ENCODE measurements at places on chromosomes 16 and 17.
A peak's percentile ranks its signal among the peaks of the same experiment; 100 is the strongest.

DNA sequence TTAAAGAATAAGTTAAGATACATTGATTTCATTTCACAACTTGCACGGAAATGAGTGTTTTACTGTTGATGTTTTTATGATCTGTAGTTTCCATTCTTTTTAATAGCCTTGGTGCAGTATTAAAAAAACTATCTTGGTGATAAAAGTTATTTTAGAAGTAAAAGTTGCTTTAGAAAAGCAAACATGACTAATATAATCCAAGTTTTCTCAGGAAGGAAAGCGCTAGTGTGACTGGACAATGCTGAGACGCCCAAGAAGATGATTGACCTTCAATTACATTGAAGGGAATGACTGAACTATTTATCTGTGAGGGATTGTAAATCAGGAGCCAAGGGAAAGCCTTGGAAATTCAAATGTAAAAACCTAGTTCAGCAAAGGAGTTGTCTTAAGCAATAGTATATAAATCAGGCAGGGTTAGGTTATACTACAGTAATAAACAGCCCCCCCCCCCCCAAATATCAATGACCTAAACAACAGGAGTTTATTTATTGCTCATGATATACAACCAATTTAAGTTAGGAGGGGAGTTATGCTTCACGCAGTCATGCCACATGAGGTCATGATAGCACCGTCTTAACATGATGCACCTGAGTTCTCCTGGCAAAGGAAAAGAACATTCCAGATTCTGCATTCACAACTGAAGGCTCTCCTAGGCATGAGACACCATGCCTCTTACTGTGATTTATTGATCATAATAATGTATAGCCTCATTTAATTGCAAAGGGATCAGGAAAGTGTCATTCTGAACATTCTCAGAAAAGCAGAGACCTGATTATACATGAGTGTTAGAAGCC lies 443.8 kb downstream of the CDH13 start:
- DNase-seq: no peak

- no peak for DNase-seq
Observed at GRCh38 chr16:55999683-56000082, 124.5 kb upstream of the CES5A start.

DNA sequence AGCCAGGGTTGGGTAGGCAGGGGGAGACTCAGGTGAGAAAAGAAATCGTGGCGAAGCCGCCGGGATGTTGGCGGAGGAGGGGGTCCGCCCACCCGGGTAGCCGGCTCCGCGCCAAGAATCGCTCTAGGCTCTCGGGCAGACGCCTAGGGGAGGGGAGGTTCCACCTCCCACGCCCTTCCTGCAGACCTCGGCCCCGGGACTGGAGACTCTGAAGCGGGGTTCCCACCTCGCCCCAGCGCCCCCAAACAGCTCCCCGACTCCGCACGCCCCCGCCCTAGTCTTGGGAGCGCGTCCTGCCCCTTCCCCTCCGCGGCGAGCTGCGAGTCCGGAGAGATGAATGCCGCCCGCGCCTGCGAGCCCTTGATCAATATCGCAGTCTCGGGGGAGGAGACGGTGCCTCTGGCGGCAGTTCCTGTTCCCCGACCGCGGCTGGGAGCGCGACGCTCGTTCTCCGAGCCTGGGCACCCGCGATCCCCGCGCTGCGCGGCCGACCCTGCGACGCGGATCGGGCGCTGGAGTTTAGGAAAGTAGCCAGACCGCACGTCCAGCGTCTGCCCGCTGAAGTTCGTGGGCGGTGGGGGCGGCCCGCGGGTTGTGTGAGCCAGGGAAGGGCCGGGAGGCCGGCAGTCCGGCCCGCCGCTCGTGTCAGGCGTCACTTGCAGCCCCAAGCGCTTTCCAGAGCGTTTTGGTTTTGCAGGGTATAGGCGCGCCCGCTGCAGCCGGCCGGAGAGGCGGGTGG lies 790 bp downstream of the CRHR1 start:
- DNase-seq: peak; percentile 41

DNA sequence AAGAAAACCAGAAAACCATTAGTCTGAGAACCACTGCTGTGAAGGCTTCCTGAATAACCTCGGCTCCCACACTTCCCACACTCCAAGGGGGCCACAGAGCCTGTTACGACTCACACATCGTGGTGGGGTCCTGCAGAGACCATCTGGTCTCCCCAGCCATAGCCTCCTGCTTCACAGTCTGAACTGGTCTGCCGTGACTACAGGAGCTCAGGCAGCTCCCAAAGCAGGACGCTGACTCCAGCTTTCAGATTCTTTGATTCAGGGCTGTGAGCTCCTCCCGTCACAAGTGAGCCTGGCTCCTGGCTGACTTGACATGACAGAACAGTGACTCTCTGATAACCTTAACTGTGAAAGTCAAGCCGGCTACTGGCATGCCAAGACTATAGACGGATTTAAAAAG lies 37.8 kb downstream of the CYB5D2 start:
- DNase-seq: no peak

GRCh38 chr17:35841101-35841500 lies 27.6 kb downstream of the HEATR9 start:
- no peak for DNase-seq

GRCh38 chr16:84368308-84368996 lies at the start of gene ATP2C2:
ATP2C2 (plus strand) TSS chr16:84368538; CDS start chr16:84368616, 78 bp downstream.
- DNase-seq: no peak

GRCh38 chr16:88888461-88889387 lies 22.3 kb upstream of the PABPN1L start:
- no peak for DNase-seq

DNA sequence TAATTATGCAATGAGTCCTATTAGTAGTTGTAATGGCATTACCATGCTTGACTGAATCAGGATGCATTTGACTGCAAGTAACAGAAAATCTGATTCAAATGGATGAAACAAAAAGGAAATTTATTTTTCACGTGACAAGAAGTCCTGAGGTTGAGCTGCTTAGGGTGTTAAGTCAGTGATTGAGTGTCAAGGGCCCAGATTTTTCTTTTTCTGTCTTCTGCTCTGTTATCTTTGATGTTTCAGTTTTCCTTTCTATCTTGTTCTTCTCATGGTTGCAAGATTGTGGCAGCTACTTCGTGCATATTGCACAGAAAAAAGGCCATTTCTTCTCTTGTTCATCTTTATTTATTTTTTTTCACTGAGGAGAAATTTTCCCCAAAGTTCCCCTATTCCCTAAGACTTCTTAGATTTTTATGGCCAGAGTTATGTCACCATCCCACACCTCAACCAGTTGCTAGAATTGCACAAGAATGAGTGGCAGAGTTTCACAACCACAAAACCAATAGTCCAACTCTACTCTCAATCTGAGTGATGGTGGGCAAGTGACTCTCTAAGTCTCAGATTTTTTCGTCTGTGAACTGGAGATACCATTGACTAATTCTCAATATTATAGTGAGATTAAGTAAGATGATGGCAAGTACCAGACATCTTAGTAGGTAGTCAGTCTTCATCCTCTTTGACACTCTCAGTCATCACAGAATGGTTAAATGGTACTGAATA lies 15.7 kb upstream of the GPR139 start:
- DNase-seq: no peak

GRCh38 chr17:74337834-74338500 lies 11.9 kb downstream of the KIF19 start:
- no peak for DNase-seq

GRCh38 chr16:70784692-70785555 lies 16.0 kb downstream of the VAC14 start:
- no peak for DNase-seq

- DNase-seq: no peak
Observed at GRCh38 chr17:78738278-78738677, 43.8 kb downstream of the CYTH1 start.

DNA sequence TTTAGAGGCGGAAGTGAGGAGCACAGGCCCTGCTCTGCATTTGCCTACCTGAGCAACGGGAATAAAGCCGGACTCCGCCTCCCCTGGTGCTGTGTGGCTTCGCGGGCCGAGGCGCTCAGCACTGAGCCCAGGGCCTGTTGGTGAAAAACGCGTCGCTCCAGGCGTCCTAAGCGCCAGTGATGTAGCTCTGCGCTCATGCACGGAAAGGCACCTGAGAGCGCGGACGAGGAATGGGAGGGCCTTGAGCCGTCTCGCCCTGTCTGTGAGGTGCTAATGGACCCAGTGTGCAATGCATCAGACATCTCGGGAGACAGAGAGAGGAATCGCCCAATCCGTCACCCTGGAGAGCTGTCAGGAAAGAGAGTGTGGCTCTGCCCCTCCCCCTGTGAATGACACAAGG lies 17.2 kb upstream of the ATP2A3 start:
- DNase-seq: no peak

- DNase-seq: peak; percentile 91
Observed at GRCh38 chr17:35448214-35448898, at the start of gene SLFN13. SLFN13 (minus strand) TSS chr17:35448766; CDS start chr17:35445680, 3,086 bp downstream.

DNA sequence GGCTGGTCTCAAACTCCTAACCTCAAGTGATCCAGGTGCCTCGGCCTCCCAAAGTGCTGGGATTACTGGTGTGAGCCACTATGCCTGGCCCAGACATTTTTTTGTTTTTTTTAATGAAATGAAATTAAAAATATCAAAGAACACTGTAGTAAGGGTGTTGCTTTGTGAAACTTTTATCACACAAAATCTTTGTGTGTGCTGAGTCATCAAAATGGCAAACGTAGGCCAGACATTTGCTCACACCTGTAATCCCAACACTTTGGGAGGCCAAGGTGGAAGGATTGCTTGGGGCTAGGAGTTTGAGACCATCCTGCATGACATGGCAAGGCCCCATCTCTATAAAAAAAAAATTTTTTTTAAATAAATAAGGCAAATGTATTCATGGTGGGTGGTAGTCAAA lies 9.7 kb downstream of the NAT9 start:
- DNase-seq: no peak

DNA sequence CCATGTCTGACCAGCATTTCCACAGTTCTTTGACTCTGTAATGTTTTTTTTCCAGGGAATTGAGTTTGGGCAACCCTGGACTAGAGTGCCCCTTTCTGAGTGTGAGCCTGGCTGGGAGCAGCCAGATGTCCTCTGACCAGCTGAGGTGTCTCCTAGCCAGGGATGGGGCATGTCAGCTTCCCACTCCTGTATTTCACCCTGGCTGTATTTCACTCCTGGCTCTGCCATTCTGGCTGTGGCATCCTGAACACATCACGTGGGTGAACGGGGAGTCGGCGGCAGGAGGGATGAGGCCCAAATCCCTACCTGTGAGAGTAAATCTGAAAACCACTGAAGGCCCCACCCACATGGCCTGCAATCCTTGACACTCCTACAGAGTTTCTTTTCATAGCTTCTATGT lies 31.3 kb downstream of the KDM8 start:
- no peak for DNase-seq

DNA sequence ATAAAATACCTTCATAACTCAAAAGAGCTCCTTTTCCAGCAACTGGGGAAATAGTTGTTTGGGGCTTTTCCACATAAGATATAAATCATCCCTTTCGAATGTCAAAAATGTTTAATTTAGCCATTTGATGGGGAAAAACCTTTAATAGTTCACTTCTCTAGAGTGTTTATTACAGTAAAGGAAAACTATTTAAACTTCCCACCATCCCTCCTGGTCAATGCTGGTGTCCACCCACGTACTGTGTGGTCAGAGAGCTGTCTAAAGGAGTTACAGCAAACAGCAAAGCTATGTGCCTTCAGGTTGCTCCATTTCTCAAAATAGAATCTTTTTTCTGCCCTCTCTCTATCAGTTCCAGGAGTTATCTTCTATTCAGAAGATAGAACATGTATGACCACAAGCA lies 33.5 kb downstream of the KANSL1 start:
- DNase-seq: no peak

DNA sequence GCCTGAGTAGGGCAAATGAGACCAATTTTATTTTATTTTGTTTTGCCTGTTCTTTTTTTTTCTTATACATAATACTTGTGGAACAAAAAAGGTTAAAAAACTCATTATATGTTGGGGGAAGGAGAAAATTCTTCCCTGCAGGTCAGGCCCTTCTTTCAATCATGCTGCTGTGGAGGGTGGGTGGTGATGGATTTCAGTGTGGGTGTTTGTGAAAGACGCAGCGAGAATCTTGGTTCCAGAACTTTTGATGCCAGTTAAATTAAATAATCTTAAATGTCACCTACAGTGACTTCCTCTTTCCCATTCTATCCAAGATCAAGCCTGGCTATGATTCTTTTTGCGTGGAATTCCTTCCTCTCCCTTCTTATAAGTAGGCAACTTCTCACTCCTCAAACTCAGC lies 595.8 kb upstream of the EEF2KMT start:
- DNase-seq: no peak

DNA sequence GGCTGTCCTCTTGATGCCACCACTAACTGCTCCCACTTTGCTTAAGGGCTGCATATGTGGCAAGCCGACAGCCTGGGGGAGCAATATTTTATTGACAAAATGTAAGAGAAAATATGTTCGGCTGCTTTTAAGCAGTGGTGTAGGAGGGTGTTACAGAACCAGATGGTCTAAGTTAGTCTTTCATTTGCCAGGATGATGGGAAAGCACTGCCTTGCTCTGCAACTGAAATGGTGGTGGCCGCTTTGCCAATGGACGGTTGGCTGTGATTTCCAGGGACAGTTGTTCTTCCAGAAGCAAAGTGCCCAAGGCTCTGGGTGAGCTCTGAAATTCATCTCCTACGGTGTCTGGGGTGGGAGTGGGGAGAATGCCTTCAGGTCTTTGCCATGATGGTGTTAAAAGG lies 469.3 kb downstream of the TOX3 start:
- no peak for DNase-seq

DNA sequence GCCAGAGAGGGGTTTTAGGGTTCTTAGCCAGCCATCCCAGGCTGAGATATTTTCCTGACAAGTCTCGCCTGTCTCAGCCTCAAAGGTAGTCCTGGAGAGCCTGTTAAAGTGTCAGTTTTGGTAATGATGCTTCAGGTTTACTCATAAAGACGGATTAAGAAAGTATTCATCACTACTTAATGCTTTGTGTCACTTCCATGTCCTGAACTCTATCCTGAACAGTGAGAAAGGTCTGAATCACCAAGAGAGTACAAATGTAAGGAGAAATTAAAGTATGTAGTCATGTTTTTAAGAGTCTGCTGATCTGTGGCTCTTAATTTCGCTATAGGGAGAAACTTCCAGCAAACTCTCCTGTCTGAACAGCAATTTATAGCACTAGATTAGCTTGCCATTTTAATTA lies 14.0 kb downstream of the RPGRIP1L start:
- no peak for DNase-seq

DNA sequence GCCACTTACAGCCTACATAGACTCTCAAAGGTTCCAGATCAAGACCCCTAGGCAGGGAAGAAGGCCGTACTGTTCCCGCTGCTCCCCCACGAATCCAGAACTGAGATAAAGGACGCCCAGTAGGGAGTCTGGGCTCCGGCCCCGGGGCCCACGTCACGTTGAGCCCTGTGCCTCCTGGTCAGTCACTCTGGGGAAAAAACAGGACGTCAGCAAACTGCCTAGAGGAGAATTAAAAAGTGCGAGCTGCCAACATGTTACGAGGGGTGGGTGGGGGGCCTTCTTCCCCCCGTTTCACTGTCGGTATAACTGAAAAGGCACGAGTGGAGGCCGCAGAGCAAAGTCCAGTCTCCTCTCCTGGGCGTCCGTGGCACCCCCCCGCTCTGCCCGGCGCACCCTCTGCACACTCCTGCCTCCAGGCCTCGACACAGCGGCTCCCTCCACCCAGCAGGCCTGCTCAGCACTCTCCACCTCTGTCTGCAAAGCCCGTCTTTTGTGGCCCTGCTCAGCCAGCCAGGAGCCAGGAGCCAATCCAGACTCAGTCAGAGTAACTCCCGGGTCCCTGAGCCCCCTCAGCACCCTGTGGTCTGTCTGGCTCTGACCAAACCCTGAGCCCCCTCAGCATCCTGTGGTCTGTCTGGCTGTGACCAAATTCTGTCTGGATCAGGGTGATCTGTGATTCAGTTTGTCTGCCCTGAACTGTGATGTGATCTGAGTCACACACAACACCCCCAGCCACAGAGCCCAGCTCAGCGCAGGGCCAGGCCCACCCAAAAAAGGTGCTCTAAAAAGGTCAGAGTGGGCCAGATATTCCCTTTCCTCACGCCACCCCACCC lies 6.2 kb downstream of the ITGAE start:
- peak; percentile 48 for DNase-seq

Measured in activated CD4-positive, alpha-beta memory T cell treated with anti-CD3 and anti-CD28 coated beads, Interleukin-2, amount 10 ng/mL, durations not matched to agents 7 days and 5 days (primary cell).